T-helper 17 cell (primary cell): ENCODE measurements at places on chromosomes 1 and 21.

GRCh38 chr21:42423197-42423675, 19.5 kb downstream of the UBASH3A start:
- DNase-seq: peak; percentile 28

- DNase-seq: no peak
Observed at GRCh38 chr1:174217787-174218574, 58.7 kb downstream of the RABGAP1L start.

GRCh38 chr1:29121936-29122681, 1.6 kb downstream of the TMEM200B start:
- no peak for DNase-seq

DNA sequence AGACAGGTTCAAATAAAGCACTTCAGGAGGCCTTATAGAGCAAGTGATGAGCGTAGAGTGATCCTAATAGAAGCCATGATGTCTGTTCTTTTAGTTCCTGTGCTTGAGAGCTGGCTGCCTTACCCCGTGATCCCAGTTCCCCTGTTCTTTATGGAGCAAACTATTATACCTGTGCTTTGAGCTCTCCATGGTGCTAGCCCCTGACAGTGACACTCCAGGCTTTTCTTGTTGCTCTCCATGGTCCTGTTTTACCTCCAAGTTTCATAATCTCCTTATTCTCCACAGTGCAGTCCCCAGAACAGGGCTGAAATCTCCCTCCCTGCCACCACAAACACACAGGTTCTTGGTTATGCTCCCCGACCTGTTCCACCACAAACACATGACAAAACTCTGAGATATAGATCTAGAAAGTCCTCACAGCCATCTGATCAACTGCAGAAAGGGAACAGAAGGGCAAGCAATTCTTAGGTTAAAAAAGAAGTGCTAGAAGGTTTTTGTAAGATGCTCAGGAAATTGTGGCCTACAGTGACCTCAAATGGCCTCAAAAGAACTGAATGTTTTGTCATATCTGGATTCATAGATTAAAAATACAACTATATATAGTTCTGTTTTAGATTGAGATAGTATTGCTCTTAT, 6.0 kb downstream of the CADM3 start:
- no peak for DNase-seq

DNA sequence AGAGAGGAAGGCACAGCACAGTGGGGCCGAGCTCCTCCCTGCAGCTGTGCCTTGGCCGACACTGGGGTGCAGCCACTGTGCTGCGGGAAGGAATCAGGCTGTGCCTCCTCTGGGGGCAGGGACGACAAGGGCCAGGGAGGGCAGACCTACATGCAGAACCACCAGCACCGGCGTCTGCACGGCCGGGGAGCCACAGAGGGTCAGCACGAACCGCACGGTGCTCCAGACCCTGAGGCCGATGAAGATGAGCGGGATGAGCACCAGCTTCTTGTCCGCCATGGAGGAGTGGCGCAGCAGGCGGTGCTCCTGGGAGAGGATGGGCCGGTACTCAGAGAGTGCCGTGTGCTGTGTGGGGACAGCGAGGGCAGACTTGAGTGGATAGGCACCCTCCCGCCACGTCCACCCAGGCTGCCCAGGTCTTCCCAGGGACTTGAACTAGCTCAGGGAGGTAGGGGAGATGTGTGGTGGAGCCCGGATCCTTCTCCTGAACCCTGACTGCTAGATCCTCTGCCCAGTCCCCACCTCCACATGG, 23.5 kb downstream of the GPR157 start:
- no peak for DNase-seq

DNA sequence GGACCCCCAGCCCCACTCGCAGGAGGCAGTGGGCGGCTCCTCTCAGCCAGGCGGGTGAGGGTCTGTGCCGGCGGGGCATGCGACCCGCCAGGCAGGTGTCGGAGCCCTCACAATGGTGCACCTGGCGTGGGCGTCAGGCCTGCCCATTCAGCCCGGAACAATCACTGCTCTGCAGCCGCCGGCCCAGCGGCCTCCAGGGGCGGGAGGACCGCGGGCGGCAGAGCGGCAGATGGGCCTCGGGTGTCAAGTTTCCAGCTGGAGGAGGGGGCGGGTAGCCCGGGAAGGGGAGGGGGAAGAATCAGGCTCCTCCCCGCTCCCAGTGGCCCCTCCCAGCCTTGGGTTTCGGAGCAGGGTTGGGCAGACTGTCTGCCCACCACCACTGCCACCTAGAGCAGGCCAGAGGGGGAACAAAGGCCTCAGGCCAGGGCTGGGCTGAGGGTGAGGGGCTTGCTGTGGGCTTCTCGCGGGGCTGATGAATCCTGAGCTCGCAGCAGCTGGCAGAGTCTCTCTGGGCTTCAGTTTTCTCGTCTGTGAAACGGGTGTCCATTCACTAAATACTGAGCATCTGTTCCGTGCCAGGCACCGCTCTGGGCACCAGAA, 39.5 kb upstream of the CASZ1 start:
- no peak for DNase-seq

DNA sequence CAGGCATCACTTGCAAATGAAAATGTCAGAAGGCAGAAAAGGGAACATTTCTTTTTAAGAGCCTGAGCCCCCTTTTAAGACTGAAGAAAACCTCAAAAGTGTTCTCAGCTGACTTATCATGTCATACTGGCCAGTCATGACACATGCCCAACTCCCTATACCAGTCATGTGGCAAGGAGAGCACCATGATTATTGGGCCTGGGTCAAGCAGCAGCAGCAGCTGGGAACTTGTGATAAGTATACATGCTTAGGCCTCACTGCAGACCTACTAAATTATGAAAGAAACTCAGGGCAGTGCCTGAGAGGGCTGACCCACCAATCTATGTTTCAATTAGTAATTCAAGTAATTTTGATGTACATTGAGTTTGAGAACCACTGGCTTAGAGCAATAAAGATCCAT, 8.6 kb downstream of the RO60 start:
- DNase-seq: no peak

- DNase-seq: no peak
Observed at GRCh38 chr1:209168204-209168603, 415.3 kb upstream of the CAMK1G start.

- DNase-seq: no peak
Observed at GRCh38 chr1:6918925-6919511, 133.8 kb downstream of the CAMTA1 start.

DNA sequence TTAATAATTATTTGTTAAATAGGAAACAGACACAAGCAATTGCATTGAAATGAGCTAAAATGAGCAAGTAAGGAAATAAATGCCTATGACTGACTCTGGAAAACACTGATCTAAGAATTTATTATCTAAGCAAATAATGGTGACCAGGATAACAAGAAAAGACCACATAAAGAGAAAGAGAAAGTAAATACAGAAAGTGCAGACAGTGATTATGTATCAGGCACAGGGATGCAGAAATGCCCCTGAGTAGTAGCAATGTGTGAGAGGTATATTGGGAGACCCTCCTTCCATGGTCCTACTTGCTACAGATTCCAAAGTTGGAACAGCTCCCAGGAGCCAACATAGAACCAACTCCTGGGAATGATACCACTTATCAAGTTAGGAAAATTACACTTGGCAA, 33.3 kb upstream of the MUTYH start:
- no peak for DNase-seq

GRCh38 chr1:202852163-202852904, 36.6 kb downstream of the RABIF start:
- no peak for DNase-seq

- no peak for DNase-seq
Observed at GRCh38 chr1:50476800-50477199, 53.6 kb upstream of the DMRTA2 start.

GRCh38 chr1:105368446-105368845, 1618.7 kb downstream of the AMY1C start:
- DNase-seq: no peak

DNA sequence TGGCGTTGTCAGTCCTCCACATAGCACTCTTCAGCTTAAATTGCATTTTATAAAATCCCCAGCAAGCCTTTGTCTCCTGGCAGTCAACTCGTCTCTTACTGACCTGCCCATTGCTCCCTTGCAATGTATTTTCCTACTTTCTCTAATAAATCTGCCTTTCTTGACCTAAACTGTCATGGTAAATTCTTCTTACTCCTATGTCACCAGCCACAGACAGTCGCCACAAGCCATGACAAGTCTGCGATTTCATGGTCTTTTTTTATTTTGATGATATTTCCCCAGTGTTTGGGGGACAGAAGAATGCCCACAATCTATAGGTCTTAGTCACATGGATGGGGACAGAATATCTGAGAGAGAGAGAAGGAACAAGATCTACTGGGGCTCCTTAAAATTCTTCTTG, 8.4 kb downstream of the IFNAR2 start:
- DNase-seq: no peak

GRCh38 chr1:25631750-25632485, 15.3 kb downstream of the MAN1C1 start:
- no peak for DNase-seq

DNA sequence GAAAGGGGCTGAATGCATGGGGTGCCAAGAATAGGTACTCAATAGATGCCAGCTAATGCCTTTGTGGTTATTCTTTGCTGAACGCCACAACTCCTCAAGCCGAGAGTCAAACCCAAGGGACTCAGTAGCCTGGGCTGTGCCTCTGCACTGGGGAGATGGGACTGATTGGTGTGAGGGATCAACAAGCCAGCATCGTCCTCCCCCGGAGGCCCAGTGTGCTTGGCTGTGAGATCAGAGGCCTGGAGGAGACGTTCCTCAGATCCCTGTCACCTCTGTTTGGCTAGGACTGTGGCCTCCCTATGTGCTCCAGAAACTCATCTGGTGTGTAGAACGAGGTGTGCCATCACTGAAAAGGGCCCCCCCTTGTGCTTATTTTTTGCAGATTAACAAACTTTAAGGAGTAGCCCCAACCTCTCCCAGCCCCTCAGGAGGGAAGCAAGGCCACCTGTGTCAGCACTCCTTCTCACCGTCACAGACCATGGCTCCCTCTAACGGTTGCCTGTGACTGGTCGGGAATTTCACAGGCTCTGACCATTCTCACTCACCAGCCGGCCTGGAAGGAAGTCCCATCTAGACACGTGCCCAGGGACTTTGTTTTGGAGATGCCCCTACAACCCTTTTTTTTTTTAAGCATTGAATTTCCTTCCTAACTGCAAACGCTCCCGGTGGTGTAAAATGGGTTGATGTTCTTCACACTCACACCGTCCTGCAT, 194.0 kb upstream of the VAMP3 start:
- no peak for DNase-seq

DNA sequence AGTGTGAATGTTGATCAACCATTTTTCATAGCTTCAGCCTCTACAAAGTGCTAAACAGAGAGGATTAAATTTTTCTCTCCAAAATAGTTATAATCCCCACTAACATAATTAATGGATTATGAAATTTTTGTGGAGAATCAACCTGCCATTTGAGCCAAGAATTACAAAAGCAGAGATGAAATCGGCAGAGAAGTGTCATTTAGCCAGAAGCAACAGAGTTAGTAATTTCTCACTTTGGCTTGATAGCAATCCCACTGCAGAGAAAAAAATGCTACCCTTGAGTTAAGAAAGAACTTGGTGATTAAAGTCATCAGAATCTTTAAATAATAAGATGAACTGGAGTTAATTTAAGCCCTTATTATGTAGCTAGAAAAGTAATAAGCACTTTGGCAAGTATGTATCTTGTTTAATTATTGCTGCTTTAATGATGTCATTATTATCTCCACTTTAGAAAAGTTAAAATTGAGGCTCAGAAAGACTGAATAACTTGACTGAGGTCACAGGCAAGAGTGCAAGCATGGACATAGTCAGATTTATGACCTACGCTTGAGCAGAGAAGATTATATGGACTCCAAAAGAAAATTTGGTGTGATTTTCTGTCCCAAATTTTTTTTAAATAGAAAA, 37.3 kb downstream of the RGS4 start:
- no peak for DNase-seq

DNA sequence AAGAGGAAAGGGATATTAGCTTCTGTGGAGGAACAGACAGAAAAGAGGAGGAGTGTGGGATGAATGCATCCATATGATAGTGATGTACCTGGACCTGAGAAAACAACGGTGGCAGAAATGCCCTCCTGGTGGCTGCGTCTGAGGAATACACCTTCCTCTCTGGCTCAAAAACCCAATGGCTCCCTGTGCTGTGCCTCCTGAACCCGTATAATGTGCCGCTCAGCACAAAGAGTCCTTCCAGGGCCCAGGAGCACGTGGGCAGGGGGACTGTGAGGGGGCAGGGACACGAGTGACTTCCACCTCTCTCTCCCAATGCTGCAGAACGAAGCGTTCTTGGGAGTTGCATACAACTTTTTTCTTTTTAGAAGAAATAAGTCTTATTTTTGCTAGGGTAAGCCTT, 31.2 kb downstream of the IRF2BP2 start:
- no peak for DNase-seq

- DNase-seq: no peak
Observed at GRCh38 chr1:246788895-246789338, 64.7 kb downstream of the SCCPDH start.

DNA sequence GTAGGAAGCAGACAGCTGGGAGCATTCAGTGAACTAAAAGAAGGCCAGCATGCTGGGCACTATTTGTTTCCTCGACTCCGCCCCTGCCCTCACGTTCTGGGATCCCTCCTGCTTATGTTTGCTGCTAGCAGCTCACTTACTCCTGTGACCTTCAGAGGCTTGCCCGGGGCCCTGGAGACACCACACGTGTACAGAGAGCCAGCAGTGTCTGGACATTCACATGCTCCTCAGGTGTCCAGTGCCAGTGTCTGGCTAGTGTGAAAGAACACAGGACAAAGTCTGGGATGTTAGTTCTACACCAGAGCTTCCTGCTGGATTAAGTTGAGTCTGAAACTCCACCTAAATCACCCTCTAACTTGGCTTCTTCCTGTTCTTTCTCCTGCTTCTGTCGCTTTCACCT, 108.1 kb downstream of the OMA1 start:
- DNase-seq: no peak

DNA sequence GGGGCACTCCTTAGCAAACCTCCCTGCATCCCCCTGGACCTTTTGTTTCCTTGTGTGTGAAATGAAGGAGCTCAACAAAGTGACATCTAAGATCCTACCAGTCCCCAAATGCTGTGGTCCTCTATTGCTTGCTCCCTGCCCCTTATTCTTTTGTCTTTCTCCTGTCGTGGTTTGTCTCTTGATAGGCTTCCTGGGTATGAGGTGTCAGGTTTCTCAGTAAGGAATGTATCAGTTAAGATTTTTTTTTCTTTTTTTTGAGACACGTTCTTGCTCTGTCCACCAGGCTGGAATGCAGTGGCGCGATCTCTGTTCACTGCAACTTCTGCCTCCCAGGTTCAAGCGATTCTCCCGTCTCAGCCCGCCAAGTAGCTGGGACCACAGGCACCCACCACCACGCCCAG, 16.8 kb downstream of the CNIH3 start:
- DNase-seq: no peak

GRCh38 chr1:231550448-231550781, 21.9 kb downstream of the TSNAX start:
- no peak for DNase-seq
